SK-N-MC (cell line): ENCODE measurements at places on chromosomes 1 and 21.

DNA sequence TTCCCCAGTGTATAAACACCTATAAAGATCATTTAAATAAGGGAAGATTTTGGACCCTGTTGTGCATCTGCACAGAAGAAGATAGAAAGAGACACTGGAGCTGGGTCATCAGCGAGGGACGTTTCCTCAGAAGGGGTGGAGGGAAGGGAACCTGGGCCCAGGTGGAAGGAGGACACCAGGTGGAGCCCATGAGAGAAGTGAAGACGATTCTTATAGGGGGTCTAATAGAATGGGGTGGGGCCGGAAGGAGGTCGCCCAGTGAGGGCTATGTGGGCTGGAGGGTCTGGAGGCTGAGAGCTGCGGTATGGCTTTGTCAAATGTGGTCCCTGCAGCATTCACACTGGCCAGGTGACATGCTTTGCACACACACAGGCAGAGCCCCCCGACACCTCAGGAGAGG, 13.7 kb downstream of the KIRREL1 start:
- DNase-seq, result no peak

- DNase-seq, result no peak
These were observed 7.5 kb upstream of the RNF223 start for GRCh38 chr1:1081311-1082238.

- no peak for DNase-seq
These were observed 29.1 kb downstream of the TEX35 start for GRCh38 chr1:178541829-178542553.

GRCh38 chr1:65235867-65236805, 73.2 kb upstream of the DNAJC6 start:
- no peak for DNase-seq

GRCh38 chr21:41161428-41161827, 6.5 kb upstream of the BACE2 start:
- no peak for DNase-seq

DNA sequence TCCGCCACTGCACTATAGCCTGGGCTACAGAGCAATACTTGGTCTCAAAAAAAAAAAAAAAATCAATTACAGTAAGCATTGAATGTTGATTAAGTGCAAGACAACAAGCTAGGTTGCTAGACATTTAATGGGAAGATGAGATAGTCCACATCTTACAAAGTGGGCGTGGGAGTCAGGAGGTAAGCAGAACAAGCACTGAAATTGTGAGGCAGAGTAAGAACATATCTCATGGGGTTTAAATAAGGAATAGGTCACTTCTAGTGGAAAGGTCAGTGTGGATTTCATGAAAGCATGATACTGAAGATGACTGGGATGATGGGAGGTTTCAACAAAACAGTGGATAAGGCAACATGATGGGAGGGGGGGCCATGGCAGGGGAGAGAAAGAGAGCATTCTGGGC, 1.9 kb upstream of the OLFML2B start:
- no peak for DNase-seq
